Kasumi-1 (cell line): ENCODE measurements at places on chromosomes 6 and 20.

- DNase-seq: no peak
Measured at GRCh38 chr6:30988209-30988825, 4.8 kb downstream of the MUC21 start.

- no peak for DNase-seq
Measured at GRCh38 chr6:2387445-2387844, 142.0 kb upstream of the GMDS start.

GRCh38 chr6:41488433-41489119, 57.6 kb upstream of the FOXP4 start:
- no peak for DNase-seq

DNA sequence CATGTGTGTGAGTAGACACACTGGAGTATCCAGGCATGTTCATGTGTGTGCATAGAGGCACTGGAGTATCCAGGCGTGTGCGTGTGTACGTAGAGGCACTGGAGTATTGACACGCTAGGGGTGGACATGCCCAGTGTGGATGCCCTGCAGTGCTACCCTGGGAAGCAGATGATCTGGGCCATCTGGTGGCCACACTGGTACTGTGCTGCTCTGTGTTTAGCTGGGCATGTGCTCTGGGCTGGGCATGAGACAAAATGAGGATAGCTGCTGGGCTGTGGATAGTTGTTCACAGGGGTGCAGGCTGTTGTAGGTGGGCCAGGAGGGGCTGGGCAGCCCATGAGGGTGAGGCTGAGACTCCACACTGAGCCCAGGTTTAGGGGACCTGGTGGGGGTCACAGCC, 24.0 kb upstream of the NPBWR2 start:
- DNase-seq: no peak

DNA sequence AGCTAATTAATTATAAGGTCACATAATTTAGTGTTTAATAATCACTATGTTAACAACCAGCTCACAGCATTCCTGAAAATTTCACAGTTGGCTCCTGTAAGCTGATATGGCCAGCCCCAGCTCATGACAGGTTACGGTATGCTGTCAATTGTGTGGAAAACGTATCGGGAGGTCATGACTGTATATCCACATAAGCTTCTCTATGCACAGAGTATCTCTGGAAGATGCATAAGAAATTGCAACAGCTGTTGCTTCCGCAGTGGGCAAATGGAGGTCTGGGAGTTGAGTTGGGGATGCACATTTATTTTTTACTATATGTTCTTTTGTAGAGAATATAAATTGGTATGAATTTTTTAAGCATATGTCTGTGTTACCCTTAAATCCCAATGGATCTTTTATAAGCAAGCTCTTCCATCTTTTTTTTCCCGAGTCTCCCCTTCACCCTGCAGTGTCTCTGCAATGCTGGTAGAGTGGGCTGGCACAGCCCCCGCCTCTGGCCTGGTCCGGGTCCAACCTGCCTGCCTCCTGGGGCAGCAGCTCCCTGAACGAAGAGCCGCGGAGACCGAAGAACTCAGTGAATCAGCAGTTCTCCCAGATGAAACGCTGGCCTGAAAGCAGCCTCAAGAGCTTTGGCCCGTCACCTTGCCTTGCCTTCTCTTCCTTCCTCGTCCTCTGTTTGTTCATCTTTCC, 139.9 kb upstream of the CDYL start:
- no peak for DNase-seq

DNA sequence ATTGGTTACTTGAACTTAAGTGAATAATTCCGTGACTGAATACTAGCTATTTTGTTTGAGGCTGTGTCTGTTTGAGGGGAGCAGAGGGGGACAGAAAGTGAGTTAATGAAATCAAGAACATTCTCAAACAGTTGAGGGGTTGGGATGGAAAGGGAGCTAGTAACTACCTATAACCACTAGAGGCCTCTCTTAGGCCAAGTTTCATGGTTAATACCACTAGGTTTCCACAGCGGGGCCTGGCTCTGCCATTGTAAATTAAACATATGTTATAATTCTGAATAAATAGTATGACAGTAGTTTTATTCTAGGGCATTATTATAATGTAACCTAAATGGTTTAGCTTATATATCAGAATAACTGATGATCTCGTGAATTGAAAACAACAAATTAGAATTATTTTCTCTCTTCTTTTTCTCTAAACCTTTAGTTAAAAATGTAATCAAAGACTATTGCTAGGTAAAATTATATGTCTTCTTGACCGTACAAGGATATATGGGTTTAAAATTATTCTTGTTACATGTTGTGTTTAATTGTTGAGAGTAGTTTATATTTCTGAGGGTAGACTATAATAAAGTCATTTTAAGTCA, 108.1 kb downstream of the BCKDHB start:
- peak; percentile 86 for DNase-seq

DNA sequence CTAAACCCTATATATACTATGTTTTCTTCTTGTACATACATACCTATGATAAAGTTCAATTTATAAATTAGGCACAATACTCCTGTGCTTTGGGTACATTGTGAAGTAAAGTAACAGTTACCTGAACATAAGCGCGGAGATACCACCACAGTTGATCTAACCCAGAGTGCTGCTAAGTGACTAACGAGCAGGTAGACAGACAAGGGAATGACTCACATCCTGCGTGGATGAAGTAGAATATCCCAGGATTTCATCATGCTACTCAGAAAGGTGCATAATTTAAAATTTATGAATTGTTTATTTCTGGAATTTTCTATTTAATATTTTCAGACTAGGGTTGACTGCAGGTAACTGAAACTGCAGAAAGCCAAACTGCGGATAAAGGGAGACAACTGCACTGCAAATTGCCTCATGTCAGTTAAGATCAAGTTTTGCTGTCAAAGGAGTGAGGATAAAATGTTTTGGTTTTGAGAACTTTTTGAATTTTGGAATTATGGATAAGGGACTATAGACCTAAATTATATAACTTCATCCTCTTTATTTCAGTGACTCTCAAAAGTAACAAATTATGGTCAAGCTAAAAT, 14.4 kb downstream of the MKKS start:
- DNase-seq: no peak

GRCh38 chr20:3635346-3635745, 27.9 kb downstream of the GFRA4 start:
- no peak for DNase-seq

- no peak for DNase-seq
Measured at GRCh38 chr6:36309900-36310299, 26.8 kb downstream of the BNIP5 start.

DNA sequence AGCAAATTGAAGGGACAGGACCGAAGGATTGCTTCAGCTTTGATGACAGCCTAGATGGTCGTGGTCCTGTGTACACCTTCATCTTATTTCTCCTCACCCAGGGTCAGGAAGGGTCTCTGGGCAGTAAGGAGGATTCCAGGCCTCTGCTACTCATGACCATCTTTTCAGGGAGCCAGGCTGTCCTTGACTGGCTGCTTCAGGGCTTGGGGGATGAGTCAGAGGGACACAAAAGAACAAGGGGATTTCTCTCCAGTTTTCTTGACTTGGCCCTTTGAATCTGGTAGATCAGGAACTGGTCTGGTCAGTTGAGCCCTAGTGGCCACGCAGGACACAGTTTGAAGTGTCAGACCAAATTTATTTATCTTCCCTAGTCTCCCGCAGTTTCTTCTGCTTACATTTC, 402.1 kb upstream of the CHD6 start:
- no peak for DNase-seq

- DNase-seq: no peak
Measured at GRCh38 chr20:24604966-24605665, 135.7 kb downstream of the SYNDIG1 start.

GRCh38 chr6:112268019-112268418, 13.7 kb upstream of the LAMA4 start:
- DNase-seq: no peak

DNA sequence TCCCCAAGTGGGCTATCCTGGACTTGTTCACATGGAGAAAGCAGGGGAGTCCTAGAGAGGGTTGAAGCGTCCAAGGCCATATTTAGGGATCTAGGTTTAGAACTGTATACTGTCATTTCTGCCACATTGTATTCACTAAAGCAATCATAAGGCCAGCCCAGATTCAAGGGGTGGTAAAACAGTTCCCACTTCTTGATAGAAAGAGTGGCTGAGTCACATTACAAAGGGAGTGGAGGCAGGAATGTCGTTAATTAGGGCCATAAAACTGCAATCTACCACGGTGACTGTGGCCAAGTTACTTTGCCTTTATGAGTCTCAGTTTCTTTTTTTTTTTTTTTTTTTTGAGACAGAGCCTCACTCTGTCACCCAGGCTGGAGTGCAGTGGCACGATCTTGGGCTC, 7.4 kb upstream of the UBR2 start:
- DNase-seq: no peak

DNA sequence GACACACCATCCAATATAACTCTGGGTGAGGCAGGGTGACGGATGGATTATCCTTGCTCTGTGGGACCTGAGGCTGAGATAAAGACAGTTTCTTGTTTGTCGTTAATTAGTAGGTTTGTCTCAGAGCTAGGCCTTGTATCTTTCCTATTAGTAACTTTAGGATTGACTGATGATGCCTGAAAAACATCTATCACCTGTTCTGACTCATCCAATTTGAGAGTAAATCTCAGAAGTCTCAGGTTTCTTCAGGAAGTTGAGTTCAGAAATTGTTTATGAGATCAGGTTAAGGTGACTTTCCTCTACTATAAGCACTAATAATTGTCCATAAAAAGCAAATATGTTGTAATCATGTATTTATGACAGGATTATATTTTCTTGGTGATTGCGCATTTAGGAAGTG, 129.5 kb upstream of the SUPT3H start:
- no peak for DNase-seq

GRCh38 chr6:42140756-42141602, 1.4 kb downstream of the C6orf132 start:
- DNase-seq: no peak

GRCh38 chr6:157726892-157727628, 96.0 kb upstream of the SNX9 start:
- no peak for DNase-seq

GRCh38 chr20:23193801-23194384, 107.8 kb upstream of the CD93 start:
- DNase-seq: no peak

- DNase-seq: no peak
Measured at GRCh38 chr20:63576311-63576710, 2.3 kb upstream of the HELZ2 start.

GRCh38 chr6:116015983-116016382, 44.7 kb downstream of the FRK start:
- DNase-seq: no peak

GRCh38 chr20:47361057-47361915, 4.8 kb upstream of the ZMYND8 start:
- DNase-seq: no peak

DNA sequence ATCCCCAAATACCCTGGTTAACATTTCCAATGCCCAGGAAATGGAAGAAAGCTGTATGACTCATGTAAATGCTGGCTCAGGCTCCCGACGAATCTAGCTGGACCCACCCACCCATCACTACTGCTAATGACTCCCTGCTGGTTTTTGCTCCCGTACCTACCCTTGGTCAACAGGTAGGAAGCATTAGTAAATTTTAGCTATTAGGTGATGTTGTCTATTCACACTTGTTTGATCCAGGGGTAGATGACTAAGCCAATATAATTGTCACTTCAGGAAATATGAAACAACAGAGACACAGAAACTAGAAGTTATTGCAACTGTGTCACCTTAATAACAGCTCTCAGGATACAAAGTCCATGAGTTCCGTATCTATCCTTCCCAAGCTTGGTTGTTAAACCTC, 94.4 kb upstream of the BEND6 start:
- DNase-seq: no peak

DNA sequence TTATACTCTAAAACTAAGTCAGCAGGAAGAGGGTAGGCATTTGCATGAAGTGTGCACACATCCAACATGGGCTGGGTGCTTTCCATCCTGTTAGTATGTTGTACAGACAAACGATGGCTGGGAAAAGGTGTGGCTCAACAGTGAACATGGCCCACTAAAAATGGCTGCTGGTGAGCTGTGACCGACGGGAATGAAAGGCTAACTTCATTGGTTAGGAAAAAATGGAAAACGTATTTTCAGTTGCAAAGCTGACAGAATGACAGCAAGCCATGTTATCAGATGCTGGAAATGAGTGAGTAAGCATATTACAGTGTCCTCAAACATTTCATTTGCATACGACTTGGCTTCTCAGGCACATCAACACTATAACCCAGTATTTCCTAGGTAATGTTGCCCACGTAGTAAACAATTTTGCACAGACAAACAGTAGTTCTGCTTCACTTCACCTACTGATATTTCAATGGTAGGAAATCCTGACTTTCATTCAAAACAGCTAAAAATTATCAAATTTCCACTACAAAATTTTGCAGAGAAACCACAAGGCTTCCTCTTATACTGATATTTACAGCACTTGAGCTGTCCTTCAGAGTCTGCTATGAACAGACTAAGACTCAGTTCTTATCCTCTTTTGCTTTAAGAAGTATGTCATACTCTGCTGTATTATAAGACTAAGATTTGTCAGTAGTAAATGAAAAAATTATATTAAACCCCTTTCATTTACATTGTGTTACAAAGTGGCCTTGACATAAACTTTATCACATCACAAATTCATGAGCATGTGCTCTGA, 98.9 kb downstream of the IRF4 start:
- DNase-seq: peak; percentile 28

GRCh38 chr20:49447946-49448809, 34.3 kb downstream of the KCNB1 start:
- no peak for DNase-seq

GRCh38 chr6:72367439-72367838, 254.4 kb upstream of the KCNQ5 start:
- DNase-seq: no peak

DNA sequence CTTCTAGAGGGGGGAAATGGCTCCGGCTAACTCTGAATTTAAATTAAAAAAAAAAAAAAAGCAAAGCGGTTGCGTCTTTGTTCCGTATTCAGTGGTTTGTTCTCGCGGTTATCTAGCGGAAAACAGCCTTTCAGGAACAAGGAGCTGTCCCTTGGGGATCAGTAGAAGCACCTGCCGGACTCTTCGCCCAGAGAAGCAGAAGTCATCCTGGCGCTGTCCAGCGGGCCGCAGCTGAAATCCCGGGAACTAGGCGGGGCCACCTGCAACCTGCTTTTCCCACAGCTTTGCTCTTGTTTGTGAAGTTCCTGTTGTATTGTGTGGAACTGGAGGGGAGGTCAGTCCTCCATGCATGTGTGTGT, 43.9 kb upstream of the GJE1 start:
- DNase-seq: no peak

- DNase-seq: no peak
Measured at GRCh38 chr6:106502559-106502958, 126.7 kb downstream of the RTN4IP1 start.

DNA sequence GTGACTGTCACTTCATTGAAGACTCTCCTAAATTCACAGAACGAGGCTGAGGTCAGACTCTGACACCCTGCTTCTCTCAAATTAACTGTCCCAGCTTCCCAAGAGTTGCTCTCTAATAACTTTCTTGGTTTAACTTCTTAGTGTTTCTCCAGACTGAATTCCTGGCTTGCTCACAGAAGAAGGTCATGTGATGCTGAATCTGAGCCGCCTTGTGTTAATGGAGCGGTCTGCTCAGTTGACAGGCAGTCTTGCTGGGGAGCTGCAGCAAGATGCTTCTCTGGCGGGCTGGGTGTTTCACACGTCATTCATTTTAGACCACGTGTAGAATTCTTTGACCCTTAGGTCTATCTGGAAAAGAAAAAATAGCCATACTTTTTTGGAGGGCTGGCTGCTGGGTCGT, 107.3 kb downstream of the FOXO3 start:
- DNase-seq: no peak
